A549 treated with Hydrocortisone at 1 μM for 4 hours (cell line): ENCODE measurements at places on chromosomes 5 and 9. TPM values are rescaled to one million over a fixed set of nuclear protein-coding genes. Genes with fewer than 3 reads are reported as not detected.

The FCN2 gene
- not detected in 5 replicates for total RNA-seq

The NPR3 gene
- total RNA-seq: 13.8 to 20.7 TPM (median 15.7 TPM) in 5 replicates

The FCHO2 gene
- 11.6 to 17.2 TPM (median 16.0 TPM) in 5 replicates for total RNA-seq

The MAST4 gene
- 1.0 to 2.0 TPM (median 1.8 TPM) in 5 replicates for total RNA-seq

The PCDH1 gene
- 1.9 to 4.5 TPM (median 3.4 TPM) in 5 replicates for total RNA-seq
